Aorta (tissue), 5 donors: ENCODE measurements at places on chromosomes 5 and 9.

DNA sequence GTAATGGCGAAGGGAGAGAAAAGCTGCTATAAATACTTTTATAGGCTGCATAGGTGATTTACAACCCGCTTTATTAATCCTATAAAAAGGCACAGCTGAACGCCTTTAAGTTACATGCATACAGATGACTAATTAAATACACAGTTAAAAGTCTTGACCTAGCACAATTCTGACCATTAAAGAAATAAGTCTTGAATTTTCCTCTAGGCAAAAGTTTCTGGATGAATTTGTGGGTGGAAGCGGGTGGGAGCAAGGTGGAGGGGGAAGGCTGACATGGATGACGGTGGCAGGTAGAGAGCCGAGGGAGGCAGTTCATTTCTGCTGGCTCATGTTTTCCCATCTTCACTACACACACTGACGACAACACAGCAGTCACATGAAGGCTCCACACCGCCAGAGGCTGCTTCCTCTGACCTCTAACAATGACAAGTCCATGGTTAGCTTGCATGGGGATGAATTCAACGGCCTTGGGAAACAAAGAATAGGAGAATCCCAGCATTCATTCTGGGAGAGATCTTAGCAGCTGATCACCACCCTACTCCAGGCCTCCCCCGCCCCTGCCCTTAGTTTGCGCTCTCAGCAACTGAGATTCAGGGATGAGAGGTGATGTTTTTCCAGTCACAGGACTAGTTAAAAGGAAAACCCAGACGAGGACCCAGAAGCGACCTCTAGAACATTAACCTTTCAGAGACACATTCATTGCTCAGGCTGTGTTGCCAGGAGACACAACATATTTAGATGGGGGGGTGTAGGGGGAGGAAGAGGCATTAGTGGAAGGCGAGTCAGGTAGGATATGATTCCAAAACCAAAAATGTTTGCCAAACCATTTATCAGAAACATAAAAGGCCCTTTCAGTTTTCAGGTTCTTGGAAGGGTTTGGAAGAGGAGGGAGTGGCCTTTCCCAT, 329.3 kb downstream of the PIK3R1 start:
- DNase-seq = no peak

DNA sequence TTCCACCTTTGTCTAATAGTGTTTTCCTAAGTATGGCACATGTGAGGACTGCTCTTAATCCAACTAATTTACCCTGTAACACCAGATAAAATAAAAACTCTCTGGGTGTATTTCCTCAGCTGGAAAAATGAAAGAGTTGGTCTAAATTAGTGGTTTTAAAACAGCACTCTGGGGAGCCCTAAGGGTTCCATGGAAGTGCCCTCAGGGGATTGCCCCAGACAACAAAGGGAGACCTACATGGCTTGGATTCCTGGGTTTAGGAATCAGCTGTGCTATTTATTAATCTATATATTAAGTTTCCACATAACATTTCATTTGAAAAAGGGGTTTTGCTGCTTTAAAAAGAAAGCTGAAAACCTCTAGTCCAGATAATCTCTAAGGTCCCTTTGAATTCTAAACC, 20.2 kb downstream of the ADAMTS6 start:
- no peak for DNase-seq

DNA sequence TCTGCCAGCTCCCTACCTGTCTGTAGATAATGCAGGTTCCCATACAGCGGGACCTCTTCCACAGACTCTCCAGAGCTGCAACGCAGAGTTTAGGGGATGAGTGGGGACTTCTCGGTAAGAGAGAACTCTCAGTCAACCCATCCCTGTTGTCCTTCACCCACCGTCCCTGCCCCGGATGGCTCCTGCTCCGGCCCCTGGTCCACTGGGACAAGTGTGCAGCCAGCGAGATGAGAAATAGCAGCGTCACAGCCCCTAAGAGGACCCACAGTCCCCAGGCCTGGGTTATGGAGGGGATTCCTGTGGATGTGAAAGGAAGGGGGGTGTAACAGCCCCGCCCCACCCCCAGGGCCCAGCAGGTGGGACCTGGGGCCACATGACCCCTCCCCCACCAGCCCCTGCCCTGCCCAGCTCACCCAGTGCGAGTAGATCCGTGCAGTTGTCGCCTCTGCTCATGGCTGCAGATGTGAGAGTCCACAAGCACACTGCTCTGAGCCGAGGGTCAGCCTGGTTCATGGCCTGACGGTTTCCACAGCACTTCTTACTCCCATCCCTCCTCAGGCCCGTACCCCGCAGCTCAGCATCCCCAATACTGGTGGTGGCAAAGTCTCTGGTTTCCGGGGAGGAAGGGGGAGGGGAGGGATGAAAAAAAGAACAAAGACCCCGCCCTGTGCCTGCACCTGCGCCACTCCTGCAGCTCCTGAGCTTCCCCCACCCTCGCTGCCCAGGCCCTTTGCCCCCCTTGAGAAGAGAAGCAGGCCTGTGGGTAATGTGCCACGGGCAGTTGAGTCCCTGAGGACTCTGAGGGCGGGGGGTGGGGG, at the start of gene SIT1:
SIT1 (minus strand) TSS at position 591 of the 818 bp plus-strand sequence; CDS start at position 513, 78 bp downstream.
- no peak for DNase-seq

DNA sequence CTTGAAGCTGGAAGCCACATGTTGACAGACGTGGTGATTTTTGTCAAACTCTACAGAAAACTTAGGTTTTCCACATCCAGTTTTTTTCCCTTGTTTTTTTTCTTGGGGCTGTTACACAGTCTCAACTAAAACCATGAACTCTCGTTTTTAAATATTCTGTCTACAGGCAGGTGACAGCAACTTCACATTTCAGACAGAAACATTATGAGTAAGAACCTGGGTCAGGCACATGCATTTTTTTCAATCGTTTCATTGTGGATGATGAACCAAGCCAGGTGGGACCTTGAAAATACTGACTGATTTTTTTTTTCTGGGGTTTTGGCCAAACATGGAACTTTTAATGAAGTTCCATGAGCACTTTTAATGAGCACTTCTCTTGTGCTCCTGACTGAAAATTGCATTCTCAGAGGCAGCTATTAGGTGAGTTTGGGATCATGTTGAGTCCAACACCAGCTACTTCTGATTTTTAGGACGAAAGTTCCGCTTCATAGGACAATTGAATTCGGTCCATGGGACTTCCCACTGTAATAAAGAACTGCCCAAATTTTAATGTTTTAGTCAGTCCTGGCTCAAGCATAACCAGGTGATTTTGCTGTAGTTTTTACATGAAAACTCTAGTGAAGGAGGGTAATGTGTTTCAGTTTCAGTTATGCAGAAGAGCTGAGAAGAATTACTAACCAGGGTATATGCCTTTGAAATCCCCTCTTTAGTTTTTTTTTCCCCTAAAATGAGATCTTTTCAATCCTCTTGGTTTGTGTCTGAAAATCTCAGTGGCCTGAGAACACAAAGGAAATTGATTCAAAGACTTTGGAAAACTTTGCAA, 93.2 kb upstream of the ADAMTS16 start:
- no peak for DNase-seq

DNA sequence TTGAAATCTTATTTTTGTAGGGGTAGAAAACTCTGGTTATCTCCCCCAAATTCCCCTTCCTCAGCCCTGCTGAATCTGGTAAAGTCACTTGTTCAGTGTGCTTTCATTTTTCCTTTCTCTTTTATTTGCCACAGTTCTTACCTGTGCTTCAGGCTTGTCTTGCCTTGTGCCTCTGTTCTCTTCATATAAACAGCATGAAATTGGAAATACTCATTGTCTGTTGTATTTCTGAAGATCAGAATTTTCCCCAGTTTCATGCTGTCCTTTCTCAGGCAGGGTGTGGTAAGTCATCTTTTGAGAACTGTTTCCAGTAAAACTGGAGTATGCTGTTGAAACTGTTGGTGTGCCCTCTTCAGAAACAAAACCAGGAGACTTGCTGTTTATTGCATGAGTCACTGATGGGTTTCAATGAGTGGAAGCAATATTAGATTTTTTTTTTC, 7.0 kb downstream of the PAM start:
- DNase-seq = no peak

DNA sequence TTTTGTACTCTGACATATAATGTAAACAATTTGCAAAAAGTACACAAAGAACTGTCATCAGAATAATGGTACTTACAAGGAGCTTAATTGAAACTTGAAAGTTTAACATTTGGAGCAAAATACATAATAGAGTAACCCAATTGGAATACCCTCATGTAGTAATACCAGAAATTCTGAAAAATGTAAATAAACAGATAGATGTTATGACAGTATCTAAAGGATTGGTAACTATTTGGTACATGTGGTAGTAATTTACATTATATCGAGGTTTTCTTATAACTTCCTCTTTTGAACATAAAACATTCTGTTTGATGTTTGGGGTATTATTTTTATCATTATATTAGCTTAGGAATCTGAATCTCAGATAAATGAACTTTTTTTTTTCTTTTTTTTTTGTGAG, 211.7 kb upstream of the ELL2 start:
- DNase-seq = no peak

DNA sequence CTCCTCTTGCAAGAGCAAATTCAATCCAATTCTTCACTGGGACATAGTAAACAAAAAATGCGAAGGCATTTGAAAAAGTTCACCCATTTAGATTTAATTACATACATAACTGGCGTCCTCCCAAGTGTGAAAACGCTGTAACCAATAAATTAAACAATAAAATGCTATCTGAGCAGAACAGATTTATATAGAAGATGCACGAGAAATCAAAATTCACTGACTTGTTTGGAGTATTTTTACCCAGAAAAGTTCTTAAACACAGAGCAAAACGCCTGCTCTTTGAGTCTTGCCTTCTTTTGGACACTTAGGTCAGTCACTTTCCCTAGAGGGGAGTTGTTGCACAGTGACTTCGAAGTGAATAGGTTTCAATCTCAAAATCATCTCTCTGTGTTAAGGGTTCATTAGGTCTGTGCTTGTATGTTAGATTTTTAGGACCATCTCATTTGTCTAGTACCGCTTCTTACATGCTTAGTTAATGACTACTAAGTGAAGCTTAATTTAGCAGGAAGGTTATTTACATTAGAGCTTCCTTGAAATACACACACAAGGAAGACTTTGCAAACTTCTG, 1.9 kb downstream of the ALDH1A1 start:
- no peak for DNase-seq

GRCh38 chr5:172530878-172531703, 76.8 kb upstream of the SH3PXD2B start:
- DNase-seq = no peak

DNA sequence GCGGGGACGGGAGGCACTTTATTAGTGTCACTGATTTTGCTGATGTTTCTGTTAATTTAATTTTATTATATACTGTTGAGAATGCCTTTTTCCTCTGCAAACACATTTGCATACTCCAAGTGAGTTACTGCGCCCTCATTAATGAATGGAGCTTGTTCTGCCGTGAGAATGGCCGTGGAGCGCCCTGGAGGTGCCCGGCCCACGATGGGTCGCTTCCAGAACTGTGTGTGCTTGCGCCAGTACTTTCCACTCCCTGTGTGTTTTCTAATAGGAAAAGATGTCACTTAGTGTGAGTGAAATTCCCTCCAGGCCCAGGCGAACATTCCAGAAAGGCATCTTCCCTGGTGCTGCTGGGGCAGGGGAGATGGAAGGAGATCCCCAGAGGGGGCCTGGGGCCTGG, 30.1 kb downstream of the NDUFS6 start:
- DNase-seq = no peak

DNA sequence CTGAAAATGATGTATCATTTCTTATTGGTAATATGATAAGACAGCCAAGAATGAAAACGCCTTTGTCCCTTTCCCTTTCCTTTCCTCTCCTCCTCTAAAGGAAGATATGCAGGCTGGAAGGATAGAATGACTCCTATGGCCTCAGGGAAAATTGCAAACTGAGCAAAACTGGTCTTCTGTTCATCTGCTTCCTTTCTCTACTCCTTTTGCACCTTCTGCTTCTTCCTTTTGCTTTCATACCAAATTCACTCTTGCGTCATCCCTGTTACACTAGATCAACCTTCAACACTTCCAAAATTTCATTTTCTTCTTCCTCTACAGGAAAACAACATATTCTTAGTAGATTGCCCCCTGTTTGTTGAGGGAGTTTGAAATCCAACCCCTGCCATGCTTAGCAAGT, 234.1 kb downstream of the ADAMTS6 start:
- no peak for DNase-seq

DNA sequence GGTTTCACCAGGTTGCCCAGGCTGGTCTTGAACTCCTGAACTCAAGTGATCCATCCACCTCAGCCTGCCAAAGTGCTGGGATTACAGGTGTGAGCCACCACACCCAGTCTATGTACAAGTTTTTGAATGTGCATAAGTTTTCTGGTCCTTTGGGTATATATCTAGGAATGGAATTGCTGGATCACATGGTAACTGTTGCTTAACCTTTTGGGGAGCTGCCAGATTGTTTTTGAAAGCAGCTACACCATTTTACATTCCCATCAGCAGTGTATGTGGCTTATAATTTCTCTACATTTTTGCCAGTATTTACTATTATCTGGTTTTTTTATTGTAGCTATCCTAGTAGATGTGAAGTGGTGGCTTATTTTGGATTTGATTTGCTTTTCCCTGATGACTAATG, 8.9 kb upstream of the LNPEP start:
- no peak for DNase-seq

- DNase-seq = peak; percentile 54
Measured at GRCh38 chr9:132239518-132239917, 77.7 kb downstream of the NTNG2 start.
